Left renal pelvis (tissue), 4 donors: ENCODE measurements at places on chromosomes 11 and 22.

GRCh38 chr11:65398362-65398910, 12.0 kb downstream of the FRMD8 start:
- no peak for DNase-seq

DNA sequence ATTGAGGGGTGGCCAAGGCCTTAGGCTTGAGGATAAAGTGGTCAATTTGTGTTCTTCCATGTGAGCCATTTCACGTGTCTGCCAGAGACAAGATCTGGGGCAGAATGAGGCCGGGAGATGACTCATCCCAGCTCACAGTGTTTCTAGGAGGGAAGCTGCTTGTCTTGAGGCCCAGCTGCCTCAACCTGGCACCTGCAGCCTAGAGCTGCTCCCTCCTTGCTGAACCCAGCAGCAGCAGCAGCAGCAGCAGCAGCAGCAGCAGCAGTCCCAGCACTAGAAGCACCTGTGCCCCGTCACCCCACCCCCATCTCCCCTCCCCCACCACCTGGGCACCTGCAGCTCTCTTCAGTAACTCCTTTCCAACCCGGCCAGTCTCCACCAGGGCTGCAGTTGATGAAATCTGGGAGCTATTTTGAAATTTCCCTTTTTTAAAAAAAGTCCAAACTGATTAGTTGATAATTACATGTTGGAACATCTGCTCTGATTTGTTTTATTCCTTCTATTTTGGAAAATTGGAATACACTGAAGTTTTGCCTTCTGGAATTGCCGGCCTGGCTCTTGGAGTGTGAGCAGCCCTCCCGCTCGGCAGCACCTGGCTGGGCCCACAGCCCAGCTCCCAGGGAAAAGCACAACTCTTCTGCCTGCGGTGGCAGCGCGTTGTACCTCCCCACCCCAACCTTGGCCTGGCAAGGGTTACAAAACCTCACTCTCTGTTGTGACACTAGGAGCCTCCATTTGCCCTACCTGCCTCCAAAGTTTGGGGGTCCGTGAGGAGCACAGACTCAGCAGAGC, 143.5 kb downstream of the NXPE2 start:
- DNase-seq, result no peak

DNA sequence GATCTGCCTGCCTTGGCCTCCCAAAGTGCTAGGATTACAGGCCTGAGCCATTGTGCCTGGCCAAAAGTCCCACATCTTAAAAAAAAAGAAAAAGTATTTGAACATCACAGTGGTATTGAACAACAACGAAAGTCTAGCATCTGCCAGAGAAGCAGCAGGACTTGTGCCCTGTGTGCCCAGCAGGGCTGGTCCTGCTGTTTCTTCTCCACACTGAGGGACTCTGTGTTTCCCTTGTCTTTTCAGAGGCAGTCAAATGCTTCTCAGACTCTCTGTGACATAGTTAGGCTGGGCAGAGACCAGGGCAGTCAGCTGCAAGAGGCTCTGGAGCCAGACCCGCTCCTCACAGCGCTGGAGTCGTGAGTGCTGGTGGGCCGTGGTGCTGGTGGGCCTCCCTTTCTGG, 56.2 kb downstream of the SBF1 start:
- no peak for DNase-seq

DNA sequence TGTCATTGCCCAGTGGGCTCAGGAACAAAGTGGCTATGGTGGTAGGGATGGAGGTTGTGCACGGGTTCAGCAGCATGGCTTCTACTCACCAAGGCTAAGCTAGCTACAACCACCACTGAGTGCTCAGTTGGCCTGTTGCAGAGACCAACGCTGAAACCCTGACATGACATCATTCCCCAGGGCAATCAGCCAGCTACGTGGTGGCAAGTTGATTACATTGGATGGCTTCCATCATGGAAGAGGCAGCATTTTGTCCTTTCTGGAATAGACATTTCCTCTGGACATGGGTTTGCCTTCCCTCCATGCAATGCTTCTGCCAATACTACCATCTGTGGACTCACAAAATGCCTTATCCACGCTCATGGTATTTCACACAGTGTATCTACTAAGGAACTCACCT, 634.3 kb downstream of the OPCML start:
- DNase-seq, result no peak

- no peak for DNase-seq
Observed at GRCh38 chr11:43367382-43368178, 8.9 kb downstream of the TTC17 start.
